T-helper 17 cell (primary cell): ENCODE measurements at places on chromosomes 2 and 18.

DNA sequence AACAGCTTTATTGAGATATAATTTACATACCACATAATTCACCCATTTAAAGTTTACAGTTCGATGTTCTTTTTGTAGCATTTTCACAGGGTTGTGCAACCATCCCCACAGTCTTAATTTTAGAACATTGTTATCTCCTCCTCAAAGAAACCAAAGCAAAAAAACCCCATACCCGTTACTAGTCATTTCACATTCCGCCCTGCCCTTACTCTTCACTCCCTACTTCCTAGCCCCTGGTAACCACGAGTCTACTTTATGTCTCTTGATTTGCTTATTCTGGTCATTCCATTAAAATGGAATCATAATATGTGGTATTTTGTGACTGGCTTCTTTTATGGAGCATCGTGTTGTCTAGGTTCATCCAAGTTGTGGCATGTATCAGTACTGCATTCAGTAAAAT lies 137.7 kb downstream of the TANC1 start:
- DNase-seq, result no peak

- DNase-seq, result no peak
These were observed 181.2 kb upstream of the LRATD1 start for GRCh38 chr2:14451312-14451711.

DNA sequence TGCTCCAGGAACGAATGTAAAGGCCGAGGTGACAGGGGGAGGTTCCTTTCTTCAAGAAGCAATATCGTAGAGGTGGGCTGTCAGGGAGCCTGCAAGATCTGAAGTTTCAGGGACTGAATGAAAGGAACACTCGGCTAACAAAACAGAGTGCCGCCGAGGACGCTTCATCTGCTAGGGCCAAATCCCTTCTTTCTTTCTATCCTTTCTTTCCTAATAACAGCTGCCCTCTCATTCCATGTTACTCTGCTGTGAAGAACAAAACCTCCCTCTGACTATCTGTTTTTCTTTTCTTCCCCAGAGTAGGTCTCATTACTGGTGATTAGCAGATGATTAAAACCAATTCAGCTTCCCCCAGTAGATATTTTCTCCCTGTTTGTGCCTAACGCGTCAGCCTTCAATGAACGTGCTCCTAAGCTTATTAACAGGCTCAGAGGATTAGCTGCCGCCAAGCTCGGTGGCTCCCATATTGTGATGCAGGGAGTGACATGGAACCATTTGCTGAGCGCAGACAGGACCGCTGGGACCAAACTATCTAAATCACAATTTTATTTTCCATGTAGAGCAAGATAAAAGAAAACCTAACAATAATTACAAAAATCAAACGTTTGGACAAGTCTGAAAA lies 414.6 kb downstream of the TMEM182 start:
- no peak for DNase-seq

GRCh38 chr18:62777814-62778213 lies 62.5 kb downstream of the PHLPP1 start:
- no peak for DNase-seq

GRCh38 chr2:28350791-28351285 lies 41.8 kb upstream of the FOSL2 start:
- DNase-seq, result no peak

- DNase-seq, result no peak
These were observed 201.5 kb downstream of the DYM start for GRCh38 chr18:49258938-49259337.
